ENCODE measurements at places on chromosomes 3 and 15.
A peak's percentile ranks its signal among the peaks of the same experiment; 100 is the strongest.

DNA sequence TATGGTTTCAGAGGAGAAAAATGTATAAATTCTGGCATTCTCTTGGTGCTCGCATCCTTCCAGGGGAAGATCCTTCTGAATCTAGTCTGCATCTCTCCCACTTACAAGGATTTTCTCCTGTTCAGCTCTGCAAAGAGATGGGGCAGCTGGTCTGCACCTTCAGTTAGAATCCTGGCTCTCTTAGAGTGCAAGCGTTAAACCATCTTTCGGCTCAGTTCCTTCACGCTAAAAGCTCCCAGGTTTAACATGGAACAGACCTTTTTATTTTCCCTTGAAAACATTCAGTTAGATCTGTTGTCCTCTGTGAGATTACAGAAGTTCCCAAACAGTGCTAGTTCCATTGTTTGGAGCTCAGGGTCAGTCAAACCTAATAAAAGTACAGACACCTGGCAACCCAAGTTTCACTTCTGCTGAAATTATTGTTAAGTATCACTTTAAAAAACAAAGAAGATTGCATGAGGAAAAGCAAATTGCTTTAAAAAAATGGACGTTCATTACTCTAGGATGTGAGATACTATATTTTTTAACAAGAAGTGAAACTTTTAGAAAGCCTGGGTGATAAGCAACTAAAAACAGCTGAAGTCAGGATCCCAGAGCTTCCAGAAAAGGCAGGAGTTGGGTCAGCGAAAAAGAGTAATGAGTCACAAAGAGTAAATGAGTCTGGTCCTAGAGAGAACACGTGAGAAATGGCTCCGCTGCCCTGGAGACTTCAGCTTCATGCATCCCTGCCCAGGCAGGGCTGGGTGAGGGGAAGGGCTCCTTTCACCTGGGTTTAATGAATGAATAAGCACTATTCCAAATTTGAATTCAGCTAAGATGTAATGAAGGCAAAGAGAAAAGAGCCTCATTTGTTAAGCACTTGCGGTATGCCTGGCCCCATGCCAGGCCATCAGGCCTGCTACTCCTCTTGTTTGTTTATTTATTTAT is 63.3 kb downstream of the ABTB1 start:
- peak; percentile 78 for DNase-seq

GRCh38 chr3:99638167-99638948 is at the start of gene COL8A1:
Gene COL8A1 (plus strand): TSS chr3:99638594. CDS start chr3:99790683, 152,089 bp downstream.
- peak; percentile 71 for DNase-seq

DNA sequence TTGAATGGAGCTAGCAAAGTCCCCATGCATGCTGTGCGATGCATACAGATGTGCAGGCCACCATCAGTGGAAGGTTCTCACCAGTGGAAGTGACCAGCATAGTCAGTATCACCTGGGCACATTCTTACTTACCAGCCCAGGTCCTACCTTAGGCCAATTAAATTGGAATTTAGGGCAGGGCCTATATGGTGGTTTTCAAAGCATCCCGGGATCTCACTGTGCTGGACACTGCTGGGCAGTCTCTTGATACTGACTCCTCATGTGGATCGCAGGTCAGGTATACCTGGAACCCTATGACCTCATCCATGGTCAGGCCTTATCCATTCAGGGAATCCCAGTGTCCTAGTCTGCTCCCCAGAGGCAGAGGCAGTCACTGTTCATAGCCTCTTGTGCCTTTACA is 336.6 kb upstream of the NR2E3 start:
- DNase-seq: no peak

GRCh38 chr15:40937762-40938535 is 8.8 kb downstream of the DLL4 start:
- no peak for DNase-seq

DNA sequence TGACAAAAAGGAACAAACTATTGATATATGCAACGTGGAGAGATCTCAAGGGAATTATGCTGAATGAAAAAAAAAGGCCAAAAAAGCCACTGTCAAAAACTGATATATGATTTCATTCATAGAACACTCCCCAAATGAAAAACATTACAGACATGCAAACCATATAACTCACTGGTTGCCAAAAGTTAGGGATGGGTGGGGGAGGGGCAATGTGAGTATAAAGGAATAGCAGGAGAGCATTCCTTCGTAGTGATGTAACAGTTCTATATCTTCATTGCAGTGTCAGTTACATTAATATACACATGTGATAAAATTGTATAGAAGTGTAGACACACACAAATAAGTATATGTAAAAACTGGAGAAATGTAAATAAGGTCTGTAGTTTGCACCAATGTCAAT is 12.2 kb downstream of the GBE1 start:
- no peak for DNase-seq
